ENCODE measurements at places on chromosomes 6 and 20. TPM values are rescaled to one million over a fixed set of nuclear protein-coding genes. Genes with fewer than 3 reads are reported as not detected.
A peak's percentile ranks its signal among the peaks of the same experiment; 100 is the strongest.

DNA sequence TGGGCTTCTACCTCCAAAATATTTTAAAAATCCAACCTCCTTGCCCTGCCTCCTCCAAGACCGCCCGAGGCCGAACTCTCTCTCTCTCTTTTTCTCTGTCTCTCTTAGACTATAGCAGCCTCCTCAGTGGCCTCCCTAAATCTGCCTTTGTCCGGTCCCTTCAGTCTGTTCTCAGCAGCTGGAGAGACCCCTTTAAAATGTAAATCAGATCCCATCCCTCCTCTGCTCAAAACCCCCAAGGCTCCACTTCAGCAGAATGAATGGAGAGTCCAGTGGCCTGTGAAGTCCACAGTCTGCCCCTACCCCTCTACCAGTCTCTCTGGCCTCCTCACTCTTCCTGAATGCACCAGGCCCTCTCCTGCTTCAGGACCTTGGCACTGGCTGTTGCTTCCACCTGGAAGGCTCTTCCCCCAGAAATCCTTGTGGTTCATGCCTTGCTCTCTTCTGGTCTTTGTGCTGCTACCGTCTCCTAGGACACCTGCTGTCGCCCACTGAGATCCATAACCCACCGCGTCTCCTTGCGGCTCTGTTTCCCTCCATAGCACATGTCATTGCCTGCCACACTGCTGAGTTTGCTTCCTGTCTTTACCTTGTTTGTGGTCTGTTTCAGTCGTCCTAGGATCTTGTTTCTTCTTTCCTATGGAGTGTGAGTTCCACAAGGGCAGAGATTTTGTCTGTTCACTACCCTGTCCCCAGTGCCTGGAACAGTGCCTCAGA, 6.0 kb downstream of the MLN start:
- H3K27me3 ChIP-seq, result peaks cover 4% of the 10 kb centered on the region
- H3K4me1 ChIP-seq, result no peaks in the 10 kb centered on the region
- no peak overlapping the region for H3K27ac ChIP-seq
- H3K4me3 ChIP-seq, result no peak overlapping the region
- DNase-seq, result no peak

- no peaks in the 10 kb centered on the region for H3K36me3 ChIP-seq
- H3K4me1 ChIP-seq, result no peaks in the 10 kb centered on the region
- H3K4me3 ChIP-seq, result no peak overlapping the region
These were observed 25.5 kb upstream of the ADTRP start for GRCh38 chr6:11804135-11804534.

DNA sequence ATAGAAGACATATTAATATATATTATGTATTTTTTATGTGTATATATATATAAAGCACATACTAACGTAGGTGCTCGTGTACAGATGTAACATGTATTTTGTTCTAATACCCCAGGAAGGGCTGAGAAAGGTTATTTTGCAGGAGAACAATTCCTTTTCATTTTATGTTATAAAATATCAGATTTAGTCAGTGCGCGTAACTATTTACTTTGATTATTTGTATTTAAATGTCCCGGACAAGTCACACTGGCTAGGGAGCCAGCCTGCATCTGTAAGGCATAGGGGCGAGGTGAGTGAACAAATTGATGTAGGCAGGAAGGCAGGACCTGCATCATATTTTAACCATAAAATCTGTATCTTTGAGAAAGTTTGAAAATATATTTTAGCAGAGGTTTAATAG, 74.1 kb downstream of the BMP7 start:
- H3K27me3 ChIP-seq, result no peaks in the 10 kb centered on the region
- H3K27ac ChIP-seq, result no peak overlapping the region
- no peak overlapping the region for H3K4me3 ChIP-seq

COL21A1 gene
- total RNA-seq, result not detected

DNA sequence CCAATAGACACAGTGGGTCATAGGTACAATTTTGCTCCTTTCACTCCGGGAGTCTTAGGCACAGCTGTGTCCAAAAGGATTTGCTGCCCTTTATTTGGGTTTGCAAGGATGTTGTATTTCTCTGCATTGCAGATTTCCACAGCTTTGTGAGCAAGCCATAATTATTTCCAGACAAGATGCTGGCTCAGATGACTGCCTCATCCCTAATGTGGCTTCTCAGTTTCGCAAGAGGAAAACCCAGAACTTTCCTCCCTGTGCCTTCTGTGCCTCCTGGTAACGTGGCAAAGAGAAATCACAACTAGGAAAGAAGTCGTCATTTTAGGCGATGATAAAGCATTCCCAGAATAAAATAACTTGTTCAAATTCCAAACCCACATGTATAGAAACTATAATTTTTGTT, 33.7 kb downstream of the FAM50B start:
- H3K27me3 ChIP-seq, result no peaks in the 10 kb centered on the region
- no peak for DNase-seq
- no peak overlapping the region for H3K4me3 ChIP-seq
- no peaks in the 10 kb centered on the region for H3K36me3 ChIP-seq

GRCh38 chr6:88566746-88567534, 396.5 kb downstream of the RNGTT start:
- H3K4me3 ChIP-seq, result no peak overlapping the region
- H3K4me1 ChIP-seq, result no peaks in the 10 kb centered on the region
- H3K27ac ChIP-seq, result no peak overlapping the region
- H3K36me3 ChIP-seq, result no peaks in the 10 kb centered on the region
- DNase-seq, result no peak
- H3K27me3 ChIP-seq, result peaks cover 2% of the 10 kb centered on the region

DNA sequence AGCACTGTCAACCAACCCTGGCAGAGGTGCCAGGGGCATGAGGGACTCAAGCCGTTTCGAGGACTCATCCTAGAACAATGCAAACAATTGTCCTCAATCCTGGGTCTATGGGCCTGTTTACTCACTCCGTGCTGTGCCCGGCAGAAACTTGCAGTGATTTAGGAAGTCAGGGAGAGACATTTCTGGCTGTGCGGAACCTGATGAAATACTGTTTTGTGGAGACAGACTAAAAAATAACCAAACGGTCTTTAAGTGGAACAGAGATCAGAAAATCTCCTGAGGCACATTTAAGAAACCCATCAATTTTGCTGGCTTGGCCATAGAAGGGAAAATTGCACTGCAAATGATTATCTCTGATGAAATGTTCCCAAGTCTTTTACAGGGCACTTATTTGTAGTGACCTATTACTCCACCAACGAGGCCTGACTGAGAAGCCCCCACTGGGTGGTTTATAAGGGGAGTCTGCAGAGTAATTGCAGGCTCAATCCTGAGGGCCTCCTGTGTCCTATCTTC, 79.8 kb upstream of the KCNK16 start:
- H3K4me1 ChIP-seq, result no peaks in the 10 kb centered on the region
- DNase-seq, result no peak
- H3K4me3 ChIP-seq, result no peak overlapping the region
- no peaks in the 10 kb centered on the region for H3K27me3 ChIP-seq
- no peak overlapping the region for H3K27ac ChIP-seq

DNA sequence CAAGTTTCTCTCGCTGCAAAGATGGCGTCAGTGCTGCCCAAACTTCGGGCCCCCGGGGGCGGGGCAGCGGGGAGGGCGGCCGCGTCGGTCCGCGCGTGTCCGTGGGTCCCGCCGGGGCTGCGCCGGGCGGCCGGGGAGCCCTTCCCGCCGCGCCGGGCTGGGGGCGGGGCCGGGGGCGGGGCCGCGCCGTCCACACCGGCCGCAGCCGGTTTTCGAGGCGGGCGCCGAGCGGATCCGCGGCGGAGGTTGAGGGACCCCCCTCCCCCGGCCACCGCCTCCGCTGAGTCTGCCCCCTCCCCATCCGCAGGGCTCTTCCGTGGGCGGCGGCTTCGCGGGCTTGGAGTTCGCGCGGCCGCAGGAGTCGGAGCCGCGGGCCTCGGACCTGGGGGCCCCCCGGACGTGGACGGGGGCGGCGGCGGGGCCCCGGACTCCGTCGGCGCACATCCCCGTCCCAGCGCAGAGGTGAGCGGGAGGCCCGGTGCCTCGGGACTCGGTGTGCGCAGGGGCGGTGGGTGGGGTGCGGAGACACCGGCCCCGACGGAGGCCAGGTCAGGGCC, 572 bp downstream of the SLC2A4RG start:
- H3K36me3 ChIP-seq, result peaks cover 16% of the 10 kb centered on the region
- peak overlapping the region; percentile 11 for H3K27ac ChIP-seq
- peaks cover 53% of the 10 kb centered on the region for H3K4me1 ChIP-seq
- DNase-seq, result peak; percentile 51
- peak overlapping the region; percentile 45 for H3K4me3 ChIP-seq

DNA sequence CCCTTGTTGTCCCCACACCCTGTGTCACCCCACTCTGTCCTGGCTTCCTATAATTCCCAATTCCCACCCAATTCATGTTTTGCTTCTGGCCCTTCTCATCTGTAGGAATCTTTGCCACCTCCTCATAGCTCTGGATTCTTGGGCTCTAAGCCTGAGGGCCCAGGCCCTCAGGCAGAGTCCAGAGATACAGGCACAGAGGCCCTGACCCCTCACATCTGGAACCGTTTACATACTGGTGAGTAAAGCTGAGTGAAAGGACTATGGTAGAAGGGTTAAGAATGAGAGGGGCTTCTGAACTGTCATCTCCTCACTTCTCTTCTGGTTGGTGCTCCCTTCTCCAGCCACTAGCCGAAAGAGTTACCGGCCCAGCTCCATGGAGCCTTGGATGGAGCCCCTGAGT, 13.6 kb downstream of the PRRC2A start:
- H3K36me3 ChIP-seq, result peaks cover 93% of the 10 kb centered on the region
- no peak for DNase-seq
- no peaks in the 10 kb centered on the region for H3K4me1 ChIP-seq
- H3K27me3 ChIP-seq, result no peaks in the 10 kb centered on the region

FAM209B gene
- 3.1 TPM for total RNA-seq

GRCh38 chr20:43870484-43870883, 44.2 kb upstream of the TOX2 start:
- no peaks in the 10 kb centered on the region for H3K27me3 ChIP-seq
- no peak overlapping the region for H3K4me3 ChIP-seq
- H3K4me1 ChIP-seq, result no peaks in the 10 kb centered on the region
- H3K36me3 ChIP-seq, result no peaks in the 10 kb centered on the region

CST5 gene
- total RNA-seq, result not detected

CRISP2 gene
- total RNA-seq, result not detected

- H3K36me3 ChIP-seq, result no peaks in the 10 kb centered on the region
- no peaks in the 10 kb centered on the region for H3K4me1 ChIP-seq
- no peaks in the 10 kb centered on the region for H3K27me3 ChIP-seq
- H3K27ac ChIP-seq, result no peak overlapping the region
- H3K4me3 ChIP-seq, result no peak overlapping the region
- no peak for DNase-seq
These were observed 117.5 kb downstream of the PLCB4 start for GRCh38 chr20:9186396-9186795.

GRCh38 chr20:63577317-63577894, 3.4 kb upstream of the HELZ2 start:
- H3K36me3 ChIP-seq, result peaks cover 3% of the 10 kb centered on the region
- H3K4me1 ChIP-seq, result peaks cover 20% of the 10 kb centered on the region
- no peak for DNase-seq
- H3K27ac ChIP-seq, result no peak overlapping the region

SLPI gene
- not detected for total RNA-seq

- H3K36me3 ChIP-seq, result no peaks in the 10 kb centered on the region
- H3K4me3 ChIP-seq, result no peak within 1 kb of the TSS
- H3K27me3 ChIP-seq, result peaks cover 45% of the 10 kb centered on the region
- no peak for DNase-seq
- no peak within 1 kb of the TSS for H3K27ac ChIP-seq
These were observed at the start of gene ID4 for GRCh38 chr6:19836799-19837510. ID4 (plus strand) TSS chr6:19837370; CDS start chr6:19837755, 385 bp downstream.

GRCh38 chr6:137550535-137550934, 56.3 kb upstream of the OLIG3 start:
- H3K4me3 ChIP-seq, result no peak overlapping the region
- peaks cover 7% of the 10 kb centered on the region for H3K27me3 ChIP-seq
- DNase-seq, result no peak
- no peak overlapping the region for H3K27ac ChIP-seq
- H3K36me3 ChIP-seq, result no peaks in the 10 kb centered on the region

GRCh38 chr6:91941838-91942237, 1355.0 kb upstream of the MAP3K7 start:
- H3K4me3 ChIP-seq, result no peak overlapping the region
- H3K27me3 ChIP-seq, result no peaks in the 10 kb centered on the region
- no peak overlapping the region for H3K27ac ChIP-seq
- no peak for DNase-seq
- no peaks in the 10 kb centered on the region for H3K36me3 ChIP-seq

DNA sequence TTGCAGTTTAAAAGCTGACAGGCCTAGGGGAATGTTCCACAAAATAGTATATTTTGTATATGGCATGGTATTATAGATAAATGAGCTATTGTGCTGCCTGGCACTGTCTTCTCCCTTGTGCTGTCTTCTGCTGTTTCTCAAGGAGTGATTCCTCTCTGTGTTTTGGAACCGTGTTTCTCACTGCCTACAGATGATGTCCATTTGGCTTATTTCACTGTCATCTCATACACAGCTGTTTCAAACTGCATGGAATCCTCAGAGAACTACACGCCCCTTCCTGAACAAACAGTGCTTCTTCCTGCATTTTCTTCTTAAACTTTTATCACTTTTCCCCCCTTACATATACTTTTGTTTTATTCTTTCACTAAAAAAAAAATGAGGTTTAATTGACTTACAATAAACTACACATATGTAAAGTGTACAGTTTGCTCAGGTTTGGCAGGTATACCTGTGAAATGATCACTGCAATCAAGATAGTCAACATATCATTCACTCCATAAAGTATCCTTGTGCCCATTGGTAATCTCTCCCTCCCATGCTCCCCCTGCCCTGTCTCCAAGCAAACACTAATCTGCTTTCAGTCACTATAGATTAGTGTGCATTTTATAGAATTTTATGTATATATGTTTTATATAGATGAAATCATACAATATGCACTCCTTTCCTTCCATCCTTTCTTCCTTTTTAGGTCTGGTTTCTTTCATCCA, 43.0 kb downstream of the CBFA2T2 start:
- no peaks in the 10 kb centered on the region for H3K4me1 ChIP-seq
- H3K4me3 ChIP-seq, result no peak overlapping the region
- H3K36me3 ChIP-seq, result peaks cover 2% of the 10 kb centered on the region
- H3K27me3 ChIP-seq, result no peaks in the 10 kb centered on the region
- DNase-seq, result no peak
- H3K27ac ChIP-seq, result no peak overlapping the region

KCNQ5 gene
- total RNA-seq, result 8.2 TPM

SLC25A27 gene
- total RNA-seq, result not detected

DNA sequence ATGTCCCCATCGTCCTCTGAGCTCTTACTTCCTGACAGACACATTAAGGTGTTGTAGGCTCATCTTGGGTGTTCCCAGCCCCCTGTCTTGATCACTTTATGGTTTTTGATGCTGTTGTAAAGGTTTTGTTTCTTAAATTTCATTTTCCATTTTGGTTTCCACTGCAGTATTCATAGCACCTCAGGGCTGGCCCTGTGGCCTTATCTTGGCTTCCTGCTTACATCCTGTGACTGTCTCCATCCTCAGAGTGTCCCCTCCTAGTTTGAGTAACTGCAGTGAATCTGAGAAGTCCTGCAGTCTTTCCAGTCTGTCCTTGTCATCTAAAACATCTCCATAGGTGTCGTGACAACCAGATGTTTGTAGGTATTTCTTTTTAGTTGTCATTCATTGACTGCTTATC, 50.9 kb downstream of the JARID2 start:
- peak overlapping the region; percentile 72 for H3K27ac ChIP-seq
- H3K4me3 ChIP-seq, result no peak overlapping the region
- H3K27me3 ChIP-seq, result no peaks in the 10 kb centered on the region
- no peaks in the 10 kb centered on the region for H3K36me3 ChIP-seq
- peak; percentile 36 for DNase-seq
